CD4-positive, alpha-beta memory T cell (primary cell): ENCODE measurements at places on chromosomes 13 and 19. TPM values are rescaled to one million over a fixed set of nuclear protein-coding genes. Genes with fewer than 3 reads are reported as not detected.
A peak's percentile ranks its signal among the peaks of the same experiment; 100 is the strongest.

- DNase-seq: no peak
These were observed 14.6 kb downstream of the CEACAM3 start for GRCh38 chr19:41811036-41811435.

DNA sequence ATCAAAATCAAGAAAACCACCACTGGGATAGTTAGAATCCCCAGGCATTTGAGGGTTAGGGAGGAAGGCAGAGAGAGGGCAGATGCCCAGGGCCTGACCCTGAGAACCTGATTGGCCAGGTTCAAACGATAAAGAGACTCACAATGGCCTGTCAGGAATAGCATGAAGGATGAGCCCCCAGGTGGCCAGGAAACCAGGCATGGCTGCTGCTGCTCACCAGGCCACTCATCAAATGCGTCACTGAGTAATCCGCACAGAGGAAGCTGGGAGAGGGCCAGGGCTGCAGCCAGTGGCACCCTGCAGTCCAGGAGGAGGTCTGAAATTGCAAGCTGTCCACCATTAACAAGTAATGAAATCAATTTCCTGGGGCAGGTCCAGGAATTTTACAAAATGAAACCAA, 111.3 kb downstream of the KATNAL1 start:
- DNase-seq: no peak

GRCh38 chr19:33862981-33863380, 66.3 kb downstream of the KCTD15 start:
- no peak for DNase-seq

DNA sequence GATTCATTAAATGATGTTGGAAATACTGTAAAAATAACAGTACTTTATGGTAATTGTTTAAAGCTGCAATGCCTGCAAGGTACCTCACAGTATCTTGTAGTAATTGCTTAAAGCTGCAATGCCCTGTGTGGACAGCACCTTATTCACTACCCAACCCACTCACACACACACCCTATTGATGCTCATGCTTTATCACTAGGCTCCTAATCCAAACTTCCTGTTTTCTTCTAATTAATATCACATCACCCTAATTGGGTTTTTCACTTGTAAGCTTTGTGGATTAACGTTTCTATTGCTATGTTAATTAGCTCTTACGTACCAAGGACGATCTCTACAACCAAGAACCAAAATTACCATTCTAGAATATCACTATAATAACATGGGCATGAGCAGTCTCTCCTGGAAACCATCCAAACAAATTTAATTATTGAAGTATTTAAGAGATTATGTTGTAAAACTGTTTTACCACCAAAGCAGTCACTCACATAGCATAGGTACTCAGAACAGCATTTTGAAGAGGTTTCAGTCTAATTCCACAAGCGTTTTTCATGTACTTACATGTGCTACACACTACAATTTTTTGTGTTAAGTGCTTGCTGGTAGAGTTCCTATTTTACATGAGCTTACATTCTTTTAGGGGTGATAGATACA, 303.8 kb downstream of the PCDH9 start:
- no peak for DNase-seq

- no peak for DNase-seq
These were observed 3.8 kb upstream of the LRFN3 start for GRCh38 chr19:35932291-35932936.

DNA sequence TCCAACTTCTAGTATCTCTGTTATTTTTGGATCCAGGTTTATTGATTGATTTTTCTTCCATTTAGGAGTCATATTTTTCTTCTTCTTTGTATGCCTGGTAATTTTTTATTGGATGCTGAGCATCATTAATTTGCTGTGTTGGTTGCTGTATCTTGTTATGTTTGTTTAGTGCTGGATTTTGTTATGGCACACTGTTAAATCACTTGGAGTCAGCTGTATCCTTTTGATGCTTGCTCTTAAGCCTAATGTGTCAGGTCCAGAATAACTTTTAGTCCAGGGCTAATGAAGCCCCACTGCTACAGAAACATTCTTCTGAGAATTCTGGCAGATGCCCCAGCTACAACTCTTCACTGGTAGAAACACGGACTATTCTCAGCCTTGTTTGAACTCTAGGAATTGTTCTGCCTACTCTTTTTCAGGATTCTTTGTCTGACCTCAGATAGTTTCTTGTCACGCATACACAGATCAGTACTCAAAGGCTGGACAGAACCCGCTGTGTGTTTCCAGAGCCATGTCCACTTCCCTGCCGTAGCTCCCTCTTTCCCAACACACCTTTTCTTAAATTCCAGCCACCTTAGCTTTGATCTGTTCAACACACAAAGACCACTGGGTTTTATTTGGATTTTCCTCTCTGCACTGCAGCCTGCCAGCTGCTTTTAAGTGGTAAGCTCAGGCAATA, 137.1 kb upstream of the WASF3 start:
- DNase-seq: no peak

DNA sequence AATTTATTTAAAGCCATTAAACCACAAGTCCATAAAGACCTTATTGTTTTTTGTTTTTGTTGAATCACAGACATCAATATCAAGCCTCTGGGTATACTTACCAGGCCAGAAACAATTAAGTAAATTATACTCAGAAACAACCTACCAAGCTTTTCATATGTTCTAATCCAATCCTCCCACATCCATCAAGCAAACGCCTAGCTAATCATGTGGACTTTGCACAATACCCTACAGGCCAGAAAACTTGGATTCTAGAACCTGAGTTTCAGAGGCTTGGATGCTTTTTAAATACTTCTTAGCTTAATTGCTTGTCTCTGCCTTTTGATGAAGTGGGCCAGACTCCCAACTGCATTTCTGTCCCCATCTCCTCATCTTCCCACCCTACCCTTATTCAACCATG, 39.9 kb downstream of the TGDS start:
- DNase-seq: no peak

DNA sequence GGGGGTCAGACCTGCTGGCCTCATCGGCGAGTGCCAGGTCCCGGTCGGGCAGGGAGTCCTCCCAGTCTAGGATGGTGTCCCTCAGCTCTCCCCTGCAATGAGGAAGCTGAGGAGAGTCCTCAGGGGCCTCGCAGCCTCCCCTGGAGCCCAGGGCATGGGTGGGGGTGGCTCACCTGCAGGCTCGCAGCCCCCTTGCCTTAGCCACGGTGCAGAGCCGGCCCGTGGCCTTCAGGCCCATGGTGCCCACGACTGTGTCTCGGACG, 6.8 kb downstream of the SIRT6 start:
- DNase-seq: no peak

GRCh38 chr19:23394511-23394910, 760 bp downstream of the ZNF91 start:
- peak; percentile 45 for DNase-seq

GRCh38 chr19:2600914-2601870, 101.3 kb downstream of the GNG7 start:
- DNase-seq: no peak

GRCh38 chr19:756236-756635, 5.3 kb downstream of the MISP start:
- DNase-seq: no peak

DNA sequence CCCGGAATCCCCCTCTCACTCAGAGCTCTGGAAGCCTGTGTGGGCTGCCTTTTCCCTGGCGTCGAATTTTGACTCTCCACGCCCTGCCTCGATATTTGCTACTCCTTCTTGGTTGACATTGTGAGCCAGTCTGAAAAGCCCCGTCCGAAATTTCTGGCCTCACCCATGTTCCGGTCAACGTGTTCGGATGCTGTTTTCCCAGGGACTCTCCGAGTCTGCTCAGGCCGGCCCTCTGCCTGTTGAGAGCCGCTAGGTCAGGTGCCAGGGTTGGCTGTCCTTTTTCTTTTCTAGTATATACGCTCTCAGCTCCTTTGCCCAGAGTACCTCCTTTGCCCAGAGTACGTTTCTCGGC, 6.8 kb upstream of the DGKH start:
- no peak for DNase-seq

- DNase-seq: no peak
These were observed 422.3 kb downstream of the SPRY2 start for GRCh38 chr13:79918620-79919019.

GRCh38 chr13:76692346-76692745, 193.9 kb downstream of the KCTD12 start:
- no peak for DNase-seq

DNA sequence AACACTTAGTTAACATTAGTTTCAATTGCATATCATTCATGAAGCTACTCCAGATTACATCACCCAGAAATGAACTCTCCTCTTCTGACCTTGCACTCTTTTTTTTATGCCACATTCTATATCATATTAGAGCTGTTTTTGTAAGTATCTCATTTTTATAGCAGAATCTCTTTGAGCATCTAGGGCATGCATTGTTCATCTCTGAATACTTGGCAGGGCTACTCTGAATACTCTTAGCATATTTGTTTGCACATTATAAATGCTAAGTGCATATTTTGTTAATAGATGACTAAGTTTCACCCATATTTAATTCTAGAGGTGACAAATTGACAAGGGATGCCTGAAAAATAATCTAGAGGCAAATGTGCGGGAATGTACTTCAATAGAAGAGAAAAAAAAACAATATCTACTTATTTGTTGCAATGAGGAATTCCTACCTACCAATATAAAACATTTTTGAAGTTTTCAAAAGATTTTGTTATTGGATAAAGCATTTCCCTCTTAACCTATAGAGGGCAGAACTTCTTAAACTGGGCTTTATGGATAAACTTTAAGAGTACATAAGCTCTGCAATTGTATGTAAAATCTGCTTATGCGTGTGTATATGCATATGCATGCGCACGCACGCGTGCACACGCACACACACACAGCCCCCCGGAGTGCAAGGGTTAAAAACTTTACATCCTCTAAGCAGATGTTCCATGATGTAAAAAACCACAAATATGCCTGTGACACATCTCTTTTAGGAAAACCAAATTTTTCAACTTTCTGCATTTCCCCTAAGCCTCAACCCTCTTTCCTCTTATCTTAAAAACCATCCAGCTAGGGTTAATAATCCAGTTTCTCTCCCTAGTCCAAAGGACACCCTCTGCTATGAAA, 73.0 kb upstream of the OXGR1 start:
- DNase-seq: no peak

- DNase-seq: no peak
These were observed 209.0 kb downstream of the VWA8 start for GRCh38 chr13:41751734-41752445.

- no peak for DNase-seq
These were observed 3.6 kb downstream of the ARHGAP45 start for GRCh38 chr19:1070576-1070930.

- no peak for DNase-seq
These were observed 71.2 kb upstream of the ADGRE5 start for GRCh38 chr19:14310055-14310454.

Gene A1BG
- 15.8 TPM for total RNA-seq

Gene ZNF547
- 6.5 TPM for total RNA-seq

Gene ATP8A2
- 0.93 TPM for total RNA-seq

Gene PDX1
- not detected for total RNA-seq

Gene CEACAM7
- total RNA-seq: not detected

Gene CCDC169
- not detected for total RNA-seq

Gene LILRB4
- total RNA-seq: 3.5 TPM

Gene SBSN
- not detected for total RNA-seq

Gene MYPOP
- 15.1 TPM for total RNA-seq

Gene SCAF1
- total RNA-seq: 62.7 TPM

Gene PRODH2
- total RNA-seq: not detected

Gene CBARP
- total RNA-seq: not detected

Gene GPR18
- 22.8 TPM for total RNA-seq

Gene CALR3
- not detected for total RNA-seq

Gene FCER2
- not detected for total RNA-seq
